Activated CD4-positive, alpha-beta T cell treated with anti-CD3 and anti-CD28 coated beads, Interleukin-2, amount 50 U/mL, for 16 hours (primary cell): ENCODE measurements at places on chromosomes 12 and 14.

DNA sequence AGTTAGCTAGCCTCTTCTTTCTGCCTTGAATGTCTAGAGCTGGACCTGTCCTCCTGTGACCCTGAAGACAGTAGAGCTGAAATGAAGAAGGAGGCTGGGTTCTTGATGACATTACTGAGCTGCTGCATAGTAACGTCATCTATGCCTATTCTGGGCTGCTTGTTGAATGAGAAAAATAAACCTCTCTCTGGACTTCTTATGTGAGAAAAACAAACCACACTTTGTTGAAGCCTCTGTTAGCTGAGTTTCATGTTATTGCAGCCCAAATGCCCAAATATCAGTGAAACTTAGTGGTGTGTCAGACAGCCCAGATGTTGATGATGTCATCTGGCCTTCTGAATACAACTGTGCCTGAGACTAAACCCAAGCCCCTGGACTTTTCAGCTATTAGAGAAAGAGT, 67.0 kb upstream of the MAX start:
- DNase-seq = peak; percentile 62

DNA sequence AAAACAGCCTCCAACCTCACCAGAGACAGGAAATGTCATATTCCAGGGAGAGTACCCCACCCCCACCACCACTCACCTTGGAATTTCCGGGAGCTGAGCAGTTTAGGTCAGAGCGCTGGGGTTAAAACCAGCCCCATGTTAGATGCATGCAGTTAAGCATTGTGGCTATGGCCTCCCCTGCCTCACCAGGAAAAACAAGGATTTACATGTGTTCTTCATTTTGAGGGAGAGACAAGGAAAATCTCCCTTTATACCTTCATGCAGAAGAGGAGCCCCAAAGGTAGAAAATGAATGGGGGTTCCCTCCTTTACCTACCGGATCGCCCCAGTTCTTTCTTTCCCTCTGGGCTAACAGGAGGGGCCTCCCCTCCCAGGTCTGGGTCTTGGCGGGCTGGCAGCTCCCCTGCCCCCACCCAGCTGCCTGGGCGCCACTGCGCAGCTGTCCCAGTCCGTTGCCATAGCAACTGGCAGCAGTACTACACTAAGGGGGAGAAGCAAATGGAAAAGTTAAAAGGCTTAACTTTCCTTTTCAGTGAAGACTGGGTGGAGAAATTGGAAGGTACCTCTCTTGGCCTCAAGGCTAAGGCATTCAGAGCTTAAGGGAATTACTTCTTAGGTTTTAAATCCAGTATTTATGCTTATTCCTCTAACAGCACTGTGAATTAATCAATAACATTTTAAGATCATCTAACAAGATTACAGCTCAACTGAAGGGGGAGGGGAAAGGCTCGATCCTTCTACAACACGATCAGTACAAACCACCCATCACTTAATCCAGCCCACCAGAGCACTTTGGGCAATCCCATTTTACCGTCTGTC, 20.5 kb downstream of the CBX5 start:
- no peak for DNase-seq

DNA sequence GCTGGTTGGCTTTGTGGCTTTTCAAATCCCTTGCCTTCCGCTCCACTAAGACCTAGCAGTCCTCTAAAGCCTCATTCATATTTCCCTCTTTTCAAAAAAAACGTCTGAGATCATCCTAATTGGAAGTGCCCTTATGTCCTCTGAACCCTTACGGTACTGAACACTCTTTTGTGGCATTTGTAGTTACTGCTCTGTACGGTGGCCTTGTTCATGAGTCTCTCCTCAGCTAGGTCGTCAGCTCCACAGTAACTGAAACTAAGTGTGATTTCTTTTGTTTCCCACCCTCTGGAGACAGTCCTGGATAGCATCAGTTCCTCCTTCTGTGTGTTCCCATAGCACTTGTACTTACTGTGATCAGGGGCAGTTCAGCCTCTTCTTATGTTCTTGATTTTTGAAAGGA, 49.7 kb downstream of the DAAM1 start:
- DNase-seq = no peak

GRCh38 chr12:93836620-93837260, 159.6 kb downstream of the CRADD start:
- DNase-seq = no peak

GRCh38 chr12:69007855-69008351, 74.9 kb upstream of the CPM start:
- DNase-seq = no peak

DNA sequence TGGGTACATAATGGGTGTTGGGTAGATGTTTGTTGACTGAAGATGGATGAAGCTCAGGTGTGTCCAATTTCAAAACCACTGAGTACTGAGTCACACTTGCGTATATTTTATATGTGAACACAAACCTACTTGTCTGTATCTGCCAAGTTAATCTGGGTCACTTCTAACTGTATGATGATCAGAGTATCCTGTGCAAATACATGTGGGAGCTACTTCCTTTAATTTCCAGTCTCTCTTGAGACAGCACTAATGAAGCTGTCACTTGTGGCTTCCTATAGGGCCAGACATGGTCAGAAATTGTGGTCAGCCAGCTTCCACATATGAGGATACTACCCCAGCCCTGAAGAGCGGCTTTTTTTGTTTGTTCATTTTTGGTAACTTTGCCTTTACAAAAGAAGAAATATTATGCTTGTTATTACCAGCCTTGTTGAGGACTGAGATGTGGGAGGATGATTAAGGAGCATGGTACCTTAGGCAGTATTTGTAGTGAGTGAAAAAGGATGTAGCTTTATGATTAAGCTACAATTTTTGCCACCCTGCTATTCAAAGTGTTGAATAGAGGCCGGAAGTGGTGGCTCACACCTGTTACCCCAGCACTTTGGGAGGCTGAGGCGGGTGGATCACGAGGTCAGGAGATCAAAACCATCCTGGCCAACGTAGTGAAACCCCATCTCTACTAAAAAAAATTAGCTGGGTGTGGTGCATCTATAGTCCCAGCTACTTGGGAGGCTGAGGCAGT, 32.4 kb downstream of the PLXNC1 start:
- DNase-seq = no peak

GRCh38 chr12:54306925-54307741, 6.3 kb upstream of the NFE2 start:
- no peak for DNase-seq

DNA sequence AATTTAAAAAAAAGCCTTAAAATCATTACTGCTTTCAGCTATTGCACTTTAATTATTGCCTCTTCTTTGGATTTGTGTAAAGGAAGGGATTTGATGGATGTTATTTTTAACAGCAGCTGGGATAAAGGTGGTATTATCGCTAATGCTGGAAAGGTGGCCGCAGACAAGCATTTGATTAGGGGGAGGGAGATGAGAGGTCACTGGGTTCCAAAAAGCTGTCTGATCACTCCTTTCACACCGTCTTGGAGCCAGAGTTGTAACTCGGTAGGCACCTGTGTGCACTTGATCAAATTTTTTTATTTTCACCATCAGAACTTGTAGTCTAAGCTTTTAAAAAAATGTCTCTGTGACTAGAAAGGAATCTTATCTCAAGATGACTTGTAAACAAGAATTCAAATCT, 99.8 kb downstream of the AKAP6 start:
- no peak for DNase-seq

DNA sequence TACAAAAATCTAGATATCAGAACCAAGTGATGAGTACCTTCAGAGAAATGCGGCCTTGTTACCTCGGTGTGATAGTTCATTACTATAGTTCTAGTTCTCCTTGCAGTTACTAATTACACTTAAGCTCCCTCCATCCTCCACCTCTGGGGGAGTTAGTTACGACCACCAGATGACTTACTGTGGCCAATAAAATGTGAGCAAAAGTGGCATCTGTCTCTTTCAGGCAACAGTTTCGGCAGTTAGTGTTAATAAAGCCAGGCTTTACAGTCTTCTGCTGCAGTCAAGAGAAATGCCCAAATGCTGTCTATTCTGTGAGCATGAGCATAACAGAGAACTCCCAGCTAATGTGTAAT, 6.0 kb downstream of the TXNDC16 start:
- no peak for DNase-seq

DNA sequence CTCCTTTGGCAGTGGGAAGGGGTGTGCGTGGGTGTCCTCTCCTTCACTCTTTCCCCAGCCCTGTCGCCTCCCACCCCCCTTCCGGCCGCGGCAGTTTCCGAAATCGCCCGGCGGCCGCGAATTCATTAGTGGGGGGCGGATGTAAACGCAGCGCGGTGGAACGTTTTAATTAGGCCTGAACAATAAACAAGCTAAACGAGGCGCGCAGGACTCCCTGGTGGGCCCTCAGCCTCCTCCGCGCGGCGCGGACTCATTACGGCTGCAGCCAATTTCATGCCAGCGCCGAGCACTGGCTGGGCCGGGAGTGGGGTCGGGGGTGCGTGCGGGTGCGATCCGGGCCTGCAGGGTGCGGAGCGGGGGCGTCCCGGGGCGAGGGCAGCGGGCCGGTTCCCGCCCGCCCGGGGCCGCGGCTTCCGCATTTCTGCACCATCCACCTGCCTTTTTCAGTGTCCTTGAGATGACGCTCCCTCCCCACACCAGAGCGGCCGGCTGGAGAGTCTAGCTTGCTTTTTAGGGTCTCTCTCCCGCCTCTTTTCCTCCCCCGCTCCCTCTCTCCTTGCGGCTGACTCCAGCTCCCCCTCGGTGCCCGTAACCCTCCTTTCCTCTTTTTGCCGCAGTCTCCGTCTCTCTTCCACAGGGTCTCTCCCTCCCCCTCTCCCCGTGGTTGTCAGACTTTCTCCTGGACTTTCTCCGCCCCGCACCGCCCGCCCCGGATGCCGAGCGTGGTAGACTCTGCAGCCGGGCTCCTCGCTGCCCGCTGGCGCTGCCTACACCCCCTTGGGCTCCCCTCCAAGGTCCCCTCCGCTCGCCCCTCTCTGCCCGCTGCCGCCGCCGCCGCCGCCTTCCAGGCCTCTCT, at the start of gene CISTR:
Gene CISTR (minus strand): TSS at position 644 of the 856 bp plus-strand sequence.
- DNase-seq = no peak

DNA sequence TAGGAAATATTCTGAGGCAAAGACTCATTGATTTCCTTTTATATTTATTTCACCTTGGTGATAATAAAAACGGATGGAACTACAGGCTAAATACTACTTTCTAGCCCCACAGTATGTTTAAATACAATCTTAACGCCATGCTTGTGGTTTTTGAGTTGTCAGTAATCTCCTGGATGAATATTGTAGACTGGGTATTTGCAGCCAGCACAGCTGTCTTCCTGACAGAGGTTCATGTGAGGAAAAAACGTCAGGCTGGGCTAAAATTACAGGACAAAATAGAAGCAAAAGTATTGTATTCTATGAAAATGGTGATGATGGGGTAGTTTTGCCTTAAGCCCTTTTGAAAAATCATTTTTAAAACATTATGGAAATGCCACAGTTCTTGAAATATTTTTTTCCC, 140.9 kb downstream of the CCDC91 start:
- no peak for DNase-seq

DNA sequence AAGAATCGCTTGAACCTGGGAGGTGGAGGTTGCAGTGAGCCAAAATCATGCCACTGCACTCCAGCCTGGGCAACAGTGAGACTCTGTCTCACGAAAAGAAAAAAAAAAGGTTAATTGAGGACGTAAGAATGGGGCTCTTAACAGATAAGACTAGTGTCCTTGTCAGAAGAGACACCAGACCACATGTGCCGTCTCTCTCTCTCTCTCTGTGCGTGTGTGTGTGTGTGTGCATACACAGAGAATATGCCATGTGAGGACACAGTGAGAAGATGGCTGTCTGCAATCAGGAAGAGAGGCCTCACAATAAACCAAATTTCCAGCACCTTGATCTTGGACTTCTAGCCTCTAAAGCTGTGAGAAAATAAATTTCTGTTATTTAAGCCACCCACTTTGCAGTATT, 11.7 kb upstream of the ERC1 start:
- DNase-seq = no peak

DNA sequence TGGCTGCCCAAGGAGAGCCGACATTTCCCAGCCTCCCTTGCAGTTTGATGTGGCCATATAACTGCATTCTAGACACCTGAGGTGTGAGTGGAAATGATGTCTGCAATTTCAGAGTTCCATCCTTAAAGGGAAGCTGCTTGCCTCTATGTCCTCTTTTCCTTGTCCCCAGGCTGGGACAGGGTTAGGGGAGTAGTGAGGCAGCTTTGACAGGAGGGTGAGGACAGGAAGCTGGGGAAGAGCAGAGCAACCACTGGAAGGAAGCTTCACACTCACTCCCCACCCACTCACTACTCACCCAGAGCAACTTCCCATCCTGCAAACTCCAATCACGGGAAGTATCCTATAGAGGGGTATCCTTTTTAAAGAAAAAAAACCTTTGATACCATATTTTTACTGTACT, 28.9 kb upstream of the LTA4H start:
- no peak for DNase-seq

DNA sequence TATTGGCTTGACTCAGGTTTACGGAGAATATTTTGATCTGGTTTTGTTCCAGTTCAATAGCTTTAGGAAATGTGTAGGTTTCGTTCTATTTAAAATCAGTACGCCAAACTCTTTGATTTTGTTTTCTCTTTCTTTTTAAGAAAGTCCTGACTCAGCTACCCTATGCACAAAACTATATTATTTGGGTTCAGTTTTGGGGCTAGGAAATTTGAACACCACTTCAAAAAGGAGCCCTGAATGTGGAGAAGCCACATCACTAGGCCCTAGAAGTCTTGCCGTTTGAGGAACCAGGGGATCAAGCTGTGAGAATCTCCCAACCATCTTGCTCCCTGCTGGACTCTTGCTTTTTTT, 168.2 kb upstream of the BCL2L14 start:
- DNase-seq = no peak

GRCh38 chr14:33259764-33260163, 321.1 kb downstream of the NPAS3 start:
- DNase-seq = no peak

- DNase-seq = peak; percentile 66
These were observed 59.8 kb upstream of the C12orf71 start for GRCh38 chr12:27142101-27142721.

DNA sequence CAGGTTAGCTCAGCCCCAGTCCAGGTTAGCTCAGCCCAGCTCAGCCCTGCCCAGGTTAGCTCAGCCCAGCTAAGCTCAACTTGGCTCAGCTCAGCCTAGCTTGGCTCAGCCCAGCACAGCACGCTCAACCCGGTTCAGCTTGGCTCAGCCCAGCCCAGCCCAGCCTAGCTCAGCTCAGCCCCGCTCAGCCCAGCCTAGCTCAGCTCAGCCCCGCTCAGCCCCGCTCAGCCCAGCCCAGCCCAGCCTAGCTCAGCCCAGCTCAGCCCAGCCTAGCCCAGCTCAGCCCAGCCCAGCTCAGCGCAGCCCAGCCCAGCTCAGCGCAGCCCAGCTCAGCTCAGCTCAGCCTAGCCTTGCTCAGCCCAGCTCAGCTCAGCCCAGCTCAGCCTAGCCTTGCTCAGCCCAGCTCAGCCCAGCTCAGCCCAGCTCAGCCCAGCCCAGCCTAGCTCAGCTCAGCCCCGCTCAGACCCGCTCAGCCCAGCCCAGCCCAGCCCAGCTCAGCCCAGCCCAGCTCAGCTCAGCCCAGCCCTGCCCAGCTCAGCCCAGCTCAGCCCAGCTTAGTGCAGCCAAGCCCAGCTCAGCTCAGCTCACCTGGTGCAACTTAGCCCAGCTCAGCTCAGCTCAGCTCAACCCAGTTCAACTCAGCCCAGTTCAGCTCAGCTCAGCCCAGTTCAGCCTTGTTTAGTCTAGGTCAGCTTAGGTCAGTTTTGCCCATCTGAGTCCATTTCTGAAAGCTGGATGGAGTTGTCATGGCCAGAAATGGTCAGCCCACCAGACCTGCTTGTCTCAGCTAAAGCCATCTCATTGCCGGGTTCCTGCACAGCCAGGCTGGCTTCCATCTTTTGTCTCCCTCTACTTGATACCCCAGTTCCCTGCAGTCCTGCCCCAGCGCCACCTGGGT, 333.6 kb downstream of the TMEM121 start:
- DNase-seq = peak; percentile 70
